ENCODE measurements at places on chromosomes 6 and 20. TPM values are rescaled to one million over a fixed set of nuclear protein-coding genes. Genes with fewer than 3 reads are reported as not detected.

- no peak for DNase-seq
These were observed 26.3 kb upstream of the SASH1 start for GRCh38 chr6:148316308-148316707.

GRCh38 chr20:59788811-59789397 is 144.5 kb downstream of the SYCP2 start:
- DNase-seq = no peak

- no peak for DNase-seq
These were observed 18.6 kb upstream of the GGTLC1 start for GRCh38 chr20:24007073-24007595.

GRCh38 chr6:106629859-106630163 is 433 bp downstream of the QRSL1 start:
- DNase-seq = no peak

DNA sequence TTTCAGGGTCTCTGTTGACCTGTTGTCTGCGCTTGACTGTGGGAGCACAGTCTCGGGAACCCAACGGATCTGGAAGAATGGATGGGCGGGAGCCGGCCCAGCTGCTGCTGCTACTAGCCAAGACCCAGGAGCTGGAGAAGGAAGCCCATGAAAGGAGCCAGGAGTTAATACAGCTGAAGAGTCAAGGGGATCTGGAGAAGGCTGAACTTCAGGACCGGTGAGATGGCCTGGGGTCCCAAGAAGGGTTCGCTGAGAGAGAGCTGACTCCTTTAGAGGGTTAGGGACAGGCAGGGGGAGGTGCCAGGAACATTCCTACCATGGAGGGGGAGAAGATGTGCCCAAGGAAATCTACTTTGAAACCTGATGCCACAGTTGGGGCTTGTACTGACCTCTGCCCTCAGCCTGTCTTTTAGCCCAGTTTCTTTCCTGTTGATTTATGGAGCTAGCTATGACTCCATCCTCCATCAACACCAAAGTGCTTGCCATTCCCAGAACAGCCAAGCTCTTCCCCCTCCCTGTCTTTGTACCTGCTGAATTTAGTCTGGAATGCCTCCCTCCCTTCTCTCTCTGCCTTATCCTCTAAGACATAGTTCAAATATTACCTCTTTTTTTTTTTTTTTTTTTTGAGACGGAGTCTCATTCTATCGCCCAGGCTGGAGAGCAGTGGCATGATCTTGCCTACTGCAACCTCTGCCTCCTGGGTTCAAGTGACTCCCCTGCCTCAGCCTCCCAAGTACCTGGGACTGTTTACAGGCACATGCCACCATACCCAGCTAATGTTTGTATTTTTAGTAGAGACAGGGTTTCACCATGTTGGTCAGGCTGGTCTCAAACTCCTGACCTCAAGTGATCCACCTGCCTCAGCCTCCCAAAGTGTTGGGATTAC is 12.2 kb downstream of the CEP250 start:
- no peak for DNase-seq

- no peak for DNase-seq
These were observed 98.5 kb downstream of the TFAP2A start for GRCh38 chr6:10316373-10316721.

DNA sequence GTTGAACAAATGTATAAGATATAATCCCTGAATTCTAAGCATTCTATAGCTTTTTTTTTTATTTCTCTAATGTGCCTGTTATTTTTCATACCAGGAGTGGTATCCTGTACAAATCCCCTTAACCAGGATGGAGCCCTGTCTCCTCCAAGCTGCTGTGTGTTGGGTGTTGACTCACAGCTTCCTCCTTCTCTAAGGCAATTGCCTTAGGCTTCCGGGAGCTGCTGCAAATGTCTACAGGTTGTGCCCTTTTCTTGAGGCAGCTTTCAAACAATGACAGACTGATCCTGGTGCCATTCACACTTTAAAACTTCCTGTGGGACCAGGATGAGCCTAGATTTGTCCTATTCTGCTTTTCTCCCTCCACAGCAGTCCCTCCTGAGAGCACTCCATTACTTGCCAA is 173.2 kb downstream of the BTBD3 start:
- DNase-seq = no peak

DNA sequence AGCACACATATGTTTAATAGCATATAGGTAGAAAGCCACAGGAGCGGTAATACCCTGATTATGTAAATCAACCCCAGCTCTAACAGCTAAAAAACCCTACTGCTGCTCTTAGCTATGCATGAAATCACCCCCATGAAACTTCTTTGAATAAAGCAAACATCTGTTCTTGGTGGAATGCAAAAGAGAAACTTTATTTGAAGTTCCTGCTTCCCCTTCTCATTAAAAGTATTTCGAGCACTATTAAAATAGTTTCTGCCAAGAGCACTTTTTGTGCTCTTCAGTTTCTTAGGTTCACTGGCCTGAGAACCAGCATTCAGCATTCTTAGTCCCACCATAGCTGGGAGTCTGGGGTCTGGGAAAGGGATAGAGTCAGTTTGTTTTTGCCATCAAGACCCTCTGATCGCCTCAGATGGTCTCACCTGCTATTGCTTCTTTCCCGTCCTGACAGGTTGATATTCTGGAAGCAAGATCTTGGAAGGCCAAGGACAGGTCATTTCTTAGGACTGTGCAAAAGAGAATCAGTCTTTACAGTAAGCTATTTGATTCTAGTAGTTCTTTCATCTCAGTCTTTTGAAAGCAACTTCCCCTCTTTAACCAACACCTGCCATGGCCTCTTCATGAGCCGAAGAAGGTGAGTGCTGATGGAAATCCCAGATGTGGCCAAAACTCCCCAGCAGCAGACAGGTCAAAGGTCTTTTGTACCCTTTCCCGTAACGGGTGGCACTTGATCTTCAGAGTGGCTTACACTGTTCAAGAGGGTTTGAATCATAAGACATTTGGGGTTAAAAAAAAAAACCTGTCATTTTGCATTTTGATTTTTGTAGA is 76.5 kb upstream of the TMEM170B start:
- no peak for DNase-seq

- DNase-seq = no peak
These were observed 19.2 kb upstream of the KCNG1 start for GRCh38 chr20:51042064-51042463.

GRCh38 chr20:63031251-63032014 is 24.7 kb upstream of the BHLHE23 start:
- peak; percentile 6 for DNase-seq

- no peak for DNase-seq
These were observed 135.5 kb upstream of the TNFAIP3 start for GRCh38 chr6:137731600-137731959.

GRCh38 chr6:35176301-35177024 is 35.3 kb upstream of the TCP11 start:
- DNase-seq = no peak

- no peak for DNase-seq
These were observed 29.4 kb downstream of the TFAP2B start for GRCh38 chr6:50847890-50848594.

DNA sequence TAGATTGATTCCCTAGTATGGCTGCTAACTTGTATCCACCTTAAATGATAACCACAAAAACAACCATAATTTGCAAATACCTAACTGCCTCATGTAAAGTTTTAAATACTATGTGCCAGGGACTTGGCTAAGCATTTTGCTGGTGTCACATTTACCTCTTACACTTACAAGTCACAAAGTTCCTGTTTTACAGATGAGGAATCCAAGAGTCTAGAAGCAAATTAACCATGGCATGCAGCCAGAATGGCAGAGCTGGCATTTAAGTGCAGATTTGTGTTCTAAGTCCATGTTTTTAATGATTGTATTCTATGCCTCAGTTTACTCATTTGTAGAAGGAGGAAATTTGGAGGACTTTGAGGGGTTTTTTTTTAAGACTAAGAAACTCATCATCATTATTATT is 696.7 kb downstream of the PTPRT start:
- no peak for DNase-seq

GRCh38 chr6:4358414-4359107 is 223.2 kb upstream of the ECI2 start:
- peak; percentile 86 for DNase-seq

- DNase-seq = no peak
These were observed 23.1 kb downstream of the TRAM2 start for GRCh38 chr6:52553719-52554118.

GRCh38 chr20:62977613-62978560 is 25.4 kb downstream of the SLC17A9 start:
- no peak for DNase-seq

- DNase-seq = no peak
These were observed 99.0 kb downstream of the QRSL1 start for GRCh38 chr6:106728296-106728870.

DNA sequence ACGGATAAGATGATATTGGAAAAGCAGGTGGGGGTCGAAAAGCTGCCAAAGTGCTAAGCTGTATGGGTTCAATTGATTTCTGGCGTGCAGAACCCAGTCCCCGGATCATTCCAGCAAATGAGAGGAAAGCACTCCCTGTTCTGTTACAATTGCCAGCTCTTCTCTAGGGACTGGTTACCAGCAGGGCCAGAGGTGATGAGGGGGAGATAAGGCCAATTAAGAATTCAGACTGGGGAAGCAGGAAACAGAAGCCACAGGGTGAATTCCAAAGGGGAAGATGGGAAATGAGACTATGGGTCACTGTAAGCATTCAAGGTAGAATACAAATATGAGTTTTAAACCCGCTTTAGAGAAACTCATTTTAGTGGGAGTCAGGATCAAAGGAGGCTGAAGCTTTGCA is 349.4 kb upstream of the MAP3K7 start:
- DNase-seq = no peak

DNA sequence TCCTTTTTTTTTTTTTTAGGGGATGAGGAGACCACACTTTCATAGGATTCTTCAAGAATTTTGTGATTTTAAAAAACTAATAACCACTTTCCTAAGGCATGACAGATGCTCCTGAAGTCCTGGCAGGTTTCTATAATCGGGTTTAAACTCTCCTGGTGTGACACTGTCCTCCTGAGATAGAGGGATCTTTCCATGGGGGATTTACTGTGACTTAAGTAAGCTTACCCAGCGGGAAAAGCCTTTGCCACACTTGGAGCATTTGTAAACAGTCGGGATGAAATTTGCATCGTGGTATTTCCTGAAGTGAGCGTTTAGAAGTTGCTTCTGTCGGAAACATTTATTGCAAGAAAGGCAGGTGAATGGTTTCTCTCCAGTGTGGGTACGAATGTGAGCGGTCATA is 16.6 kb downstream of the CTCFL start:
- no peak for DNase-seq

DNA sequence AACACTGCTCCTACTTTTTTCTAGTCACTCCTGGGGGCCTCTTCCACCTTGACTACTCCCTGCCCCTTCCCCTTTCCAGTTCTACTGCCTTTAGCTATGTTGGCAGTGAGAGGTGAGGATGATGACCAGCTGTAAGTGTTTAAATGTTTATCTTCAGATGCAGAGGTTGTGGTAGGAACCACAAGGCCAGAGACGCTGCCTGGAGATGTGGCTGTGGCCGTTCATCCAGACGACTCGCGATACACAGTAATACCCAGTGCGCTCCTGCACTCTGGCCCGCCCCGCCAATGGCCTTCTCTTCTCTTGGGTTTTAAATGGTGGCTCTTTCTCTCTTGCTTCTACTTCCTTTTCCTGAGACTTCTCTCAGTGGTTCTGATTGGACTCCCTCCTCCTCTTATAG is 4.6 kb downstream of the VARS2 start:
- no peak for DNase-seq

- DNase-seq = no peak
These were observed 61.7 kb downstream of the HDGFL1 start for GRCh38 chr6:22631091-22631490.

DNA sequence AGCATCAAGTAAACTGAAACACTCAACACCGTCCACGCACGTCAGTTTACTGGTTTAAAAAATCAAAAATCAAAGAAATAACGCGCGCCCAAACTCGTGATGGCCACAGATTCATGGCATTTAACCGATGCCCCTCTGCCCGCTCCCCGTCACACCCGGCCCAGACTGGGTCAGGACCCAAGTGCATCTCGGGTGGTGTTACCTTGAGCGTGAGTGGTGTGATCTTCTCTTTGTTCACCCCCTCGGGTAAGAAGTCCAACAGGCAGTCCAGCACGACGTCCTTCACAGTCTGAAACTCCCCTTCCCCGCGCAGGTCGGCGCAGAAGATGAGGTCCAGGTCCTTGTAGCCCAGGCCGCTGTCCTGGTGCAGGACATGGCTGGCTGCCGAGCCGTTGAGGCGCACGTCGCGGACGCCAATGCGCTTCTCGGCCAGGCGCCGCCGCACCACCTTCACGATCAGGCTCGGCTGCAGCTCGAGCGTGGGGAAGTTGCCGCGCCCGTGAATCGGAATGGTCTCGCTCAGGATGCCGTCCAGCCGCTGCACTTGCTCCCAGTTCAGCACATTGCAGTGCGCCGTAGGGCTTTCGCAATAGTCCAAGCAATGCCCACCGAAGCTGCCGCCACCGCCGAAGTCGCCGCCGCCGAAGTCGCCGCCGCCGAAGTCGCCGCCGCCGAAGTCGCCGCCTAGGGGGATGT is 945 bp downstream of the TENT5A start:
- DNase-seq = peak; percentile 53

DNA sequence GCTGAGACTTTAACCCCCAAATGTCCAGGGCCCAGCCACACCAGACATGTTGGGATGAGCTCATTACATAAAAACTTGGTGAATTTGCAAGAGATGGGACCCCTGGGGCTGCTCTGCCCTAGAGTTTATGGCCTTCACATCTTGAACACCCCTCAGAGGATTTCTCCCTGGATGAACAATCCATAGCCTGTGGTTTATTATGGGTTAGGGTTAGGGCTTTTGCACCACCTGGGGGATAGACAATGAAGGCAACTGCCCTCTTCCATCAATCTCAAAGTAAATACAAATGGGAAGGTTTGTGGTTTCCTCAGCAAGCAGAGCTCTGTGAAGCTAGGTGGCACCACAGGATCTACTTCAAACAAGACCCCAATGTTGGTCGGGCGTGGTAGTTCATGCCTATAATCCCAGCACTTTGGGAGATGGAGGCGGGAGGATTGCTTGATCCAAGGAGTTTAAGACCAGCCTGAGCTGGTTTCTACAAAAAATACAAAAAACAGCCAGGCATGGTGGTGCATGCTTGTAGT is 17.4 kb downstream of the SPINT3 start:
- DNase-seq = no peak

DNA sequence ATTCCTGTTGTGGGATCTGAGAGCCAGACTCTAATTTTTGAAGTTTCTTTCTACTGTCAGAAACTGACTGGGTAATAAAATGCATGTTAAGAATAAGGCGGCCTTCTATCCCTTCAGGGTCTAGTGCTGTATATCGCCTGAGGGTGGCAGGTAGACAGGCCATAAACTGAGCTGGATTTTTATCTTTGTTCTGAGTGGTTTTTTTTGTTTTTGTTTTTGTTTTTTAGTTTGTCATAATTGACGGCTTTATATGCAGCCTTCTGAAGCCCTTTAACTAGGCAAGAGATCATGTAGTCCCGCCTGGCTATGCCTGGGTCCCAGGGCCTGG is 747.7 kb upstream of the ADGRB3 start:
- DNase-seq = no peak

GRCh38 chr20:17681726-17682102 is 328 bp downstream of the RRBP1 start:
- no peak for DNase-seq

GRCh38 chr20:8073024-8073832 is 53.7 kb upstream of the TMX4 start:
- no peak for DNase-seq

PHIP gene
- 16.3 TPM for total RNA-seq

RBPJL gene
- total RNA-seq = not detected

TMEM244 gene
- not detected for total RNA-seq

OPRM1 gene
- not detected for total RNA-seq

CDH4 gene
- 0.07 TPM for total RNA-seq

MRPS26 gene
- total RNA-seq = 52.0 TPM

All from heart right ventricle (tissue), 16 donors.